Activated CD4-positive, alpha-beta memory T cell treated with anti-CD3 and anti-CD28 coated beads, Interleukin-2, amount 10 ng/mL, durations not matched to agents 7 days and 5 days (primary cell): ENCODE measurements at places on chromosomes 4 and X. TPM values are rescaled to one million over a fixed set of nuclear protein-coding genes. Genes with fewer than 3 reads are reported as not detected.

GRCh38 chr4:20338841-20339240 lies 87.1 kb downstream of the SLIT2 start:
- DNase-seq: no peak

- no peak for DNase-seq
Observed at GRCh38 chrX:10648614-10649013, 28.2 kb upstream of the MID1 start.

DNA sequence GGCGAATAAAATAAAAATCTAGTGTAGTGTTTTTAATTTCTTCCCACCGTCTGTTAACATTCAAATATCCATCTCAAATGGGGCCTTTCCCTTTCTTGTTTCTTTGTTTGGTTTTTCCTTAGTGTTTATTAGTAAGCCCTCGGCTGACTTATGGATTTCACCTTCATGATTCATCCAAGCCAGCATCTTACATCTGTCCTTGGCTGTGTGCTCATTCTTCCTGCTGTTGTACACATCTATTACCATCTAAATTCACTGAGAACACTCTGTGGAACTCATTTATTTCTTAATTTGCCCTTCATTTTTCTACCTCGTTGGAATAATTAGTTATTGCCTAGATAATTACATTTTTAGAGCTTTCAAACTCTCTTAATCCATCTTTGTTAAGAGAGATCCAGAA lies 84.9 kb downstream of the SPCS3 start:
- DNase-seq: no peak

Gene MAGEA8
- total RNA-seq: not detected

DNA sequence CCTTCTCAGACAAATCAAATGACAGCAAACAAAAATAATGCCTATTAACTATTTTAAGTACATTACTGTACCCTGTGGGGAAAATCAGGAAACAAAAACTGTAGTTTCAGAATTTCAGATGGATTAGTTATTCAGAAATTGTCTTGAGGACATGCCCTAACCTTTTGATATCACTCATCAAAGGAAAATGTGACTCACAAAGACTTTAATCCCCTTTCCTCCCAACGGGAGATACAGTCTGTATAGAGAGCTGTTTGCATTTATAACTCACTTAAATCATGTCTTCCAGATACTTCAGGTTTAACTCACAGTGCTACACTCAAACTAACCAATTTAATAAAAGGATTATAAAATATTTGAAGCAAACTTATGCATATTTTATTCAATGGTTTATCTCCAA lies 304.0 kb downstream of the MAPK10 start:
- no peak for DNase-seq
